Activated T-cell treated with anti-CD3 and anti-CD28 coated beads, Interleukin-2, amount 50 U/mL, for 24 hours (primary cell): ENCODE measurements at places on chromosomes 4 and X.
A peak's percentile ranks its signal among the peaks of the same experiment; 100 is the strongest.

DNA sequence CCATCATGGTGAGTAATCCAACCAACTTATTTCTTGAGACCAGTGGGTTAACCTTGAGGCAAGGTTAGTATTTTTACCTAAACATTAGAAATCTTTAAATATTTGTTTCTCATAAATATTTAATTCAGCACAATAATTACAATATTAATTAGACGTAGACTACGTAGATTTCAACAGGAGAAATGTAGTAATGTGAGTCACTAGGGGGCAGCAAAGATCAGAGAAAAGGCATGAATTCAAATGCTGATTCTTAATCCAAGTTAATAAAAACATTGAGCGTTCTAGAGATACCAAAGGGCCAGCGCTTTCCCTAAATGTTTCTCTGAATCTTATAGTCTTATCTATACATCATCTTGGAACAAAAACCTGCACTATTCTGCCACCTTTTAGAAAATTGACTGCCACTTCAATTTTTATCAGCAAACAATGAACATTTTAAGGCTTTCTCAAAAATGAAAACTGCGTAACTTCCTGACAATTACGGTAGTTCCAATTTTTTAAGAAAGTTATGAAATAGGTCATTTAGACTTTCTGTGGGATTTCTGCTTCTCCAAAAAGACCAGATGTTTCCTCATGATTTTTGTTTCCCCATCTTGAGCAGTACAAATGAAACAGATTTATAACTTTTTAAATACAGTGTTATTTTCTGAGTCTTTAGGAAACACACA is 180.7 kb downstream of the GASK1B start:
- peak overlapping the region; percentile 39 for H3K4me3 ChIP-seq
- peaks cover 3% of the 10 kb centered on the region for H3K4me1 ChIP-seq
- H3K27ac ChIP-seq: no peak overlapping the region
- H3K27me3 ChIP-seq: no peaks in the 10 kb centered on the region
- H3K36me3 ChIP-seq: no peaks in the 10 kb centered on the region
- DNase-seq: no peak

DNA sequence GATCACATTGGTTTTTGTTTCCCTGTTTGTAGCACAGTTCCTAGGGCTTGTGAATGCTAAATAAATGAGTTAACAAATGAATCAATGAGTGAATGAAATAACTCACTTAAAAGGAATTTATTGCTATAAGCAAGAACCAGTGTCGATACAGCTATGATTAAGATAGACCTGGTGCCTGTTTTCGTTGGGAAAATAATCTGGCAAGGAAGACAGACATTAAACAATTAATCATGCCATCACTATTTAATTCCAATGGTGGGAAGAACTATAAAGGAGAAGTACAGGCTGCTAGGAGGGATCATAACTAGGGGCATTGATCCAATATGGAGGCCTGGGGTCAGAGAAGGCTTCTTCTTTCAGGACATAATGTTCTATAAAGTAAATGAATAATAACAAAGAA is 4.5 kb upstream of the CBR4 start:
- H3K27ac ChIP-seq: no peak overlapping the region
- DNase-seq: no peak
- H3K4me3 ChIP-seq: no peak overlapping the region
- peaks cover 10% of the 10 kb centered on the region for H3K36me3 ChIP-seq

DNA sequence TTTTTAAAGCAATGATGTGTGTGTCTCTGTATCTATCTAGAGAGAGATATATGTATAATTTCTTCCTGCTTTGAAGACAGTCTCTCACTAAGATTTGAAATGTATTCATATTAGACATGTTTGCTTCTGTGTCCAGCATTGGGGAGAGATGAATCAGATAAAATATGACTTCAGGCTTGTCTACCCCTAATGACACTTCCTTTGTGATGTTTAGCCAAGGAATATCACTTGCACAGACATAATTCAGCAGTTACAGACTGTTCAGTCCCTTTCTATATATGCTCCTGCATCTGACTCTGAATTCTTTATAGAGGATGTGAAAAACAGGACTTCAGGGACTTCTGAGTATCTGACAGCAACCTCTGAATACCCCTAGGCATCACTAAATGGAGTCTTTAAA is 158.4 kb downstream of the DCLK2 start:
- H3K27me3 ChIP-seq: peaks cover 5% of the 10 kb centered on the region
- H3K4me1 ChIP-seq: no peaks in the 10 kb centered on the region
- H3K4me3 ChIP-seq: no peak overlapping the region

GRCh38 chr4:42627885-42628646 is 28.8 kb downstream of the ATP8A1 start:
- H3K36me3 ChIP-seq: peaks cover 55% of the 10 kb centered on the region
- peaks cover 72% of the 10 kb centered on the region for H3K4me1 ChIP-seq
- no peaks in the 10 kb centered on the region for H3K27me3 ChIP-seq

- H3K36me3 ChIP-seq: peaks cover under 1% of the 10 kb centered on the region
- peaks cover 48% of the 10 kb centered on the region for H3K4me1 ChIP-seq
- no peak overlapping the region for H3K4me3 ChIP-seq
- no peak for DNase-seq
- H3K27me3 ChIP-seq: peaks cover 66% of the 10 kb centered on the region
Measured at GRCh38 chrX:68571610-68572311, 72.9 kb downstream of the YIPF6 start.
